Heart left ventricle (tissue), 16 donors: ENCODE measurements at places on chromosomes 6 and 20. TPM values are rescaled to one million over a fixed set of nuclear protein-coding genes. Genes with fewer than 3 reads are reported as not detected.

Gene PRRT1
- 0.87 TPM for total RNA-seq

Gene RAMACL
- 2.0 TPM for total RNA-seq

Gene PPIL6
- 3.4 TPM for total RNA-seq

Gene ULBP1
- 0.47 TPM for total RNA-seq

Gene C20orf202
- 0.32 TPM for total RNA-seq

GRCh38 chr20:46647469-46647868 lies 3.8 kb downstream of the SLC13A3 start:
- no peak overlapping the region for H3K4me3 ChIP-seq
- no peaks in the 10 kb centered on the region for H3K4me1 ChIP-seq
- H3K36me3 ChIP-seq, result no peaks in the 10 kb centered on the region
- DNase-seq, result no peak
- H3K27ac ChIP-seq, result no peak overlapping the region
- H3K27me3 ChIP-seq, result no peaks in the 10 kb centered on the region

GRCh38 chr20:45508068-45508886 lies 7.1 kb downstream of the SPINT3 start:
- peaks cover 2% of the 10 kb centered on the region for H3K27me3 ChIP-seq
- DNase-seq, result no peak
- H3K4me1 ChIP-seq, result no peaks in the 10 kb centered on the region
- no peak overlapping the region for H3K27ac ChIP-seq
- H3K36me3 ChIP-seq, result no peaks in the 10 kb centered on the region

DNA sequence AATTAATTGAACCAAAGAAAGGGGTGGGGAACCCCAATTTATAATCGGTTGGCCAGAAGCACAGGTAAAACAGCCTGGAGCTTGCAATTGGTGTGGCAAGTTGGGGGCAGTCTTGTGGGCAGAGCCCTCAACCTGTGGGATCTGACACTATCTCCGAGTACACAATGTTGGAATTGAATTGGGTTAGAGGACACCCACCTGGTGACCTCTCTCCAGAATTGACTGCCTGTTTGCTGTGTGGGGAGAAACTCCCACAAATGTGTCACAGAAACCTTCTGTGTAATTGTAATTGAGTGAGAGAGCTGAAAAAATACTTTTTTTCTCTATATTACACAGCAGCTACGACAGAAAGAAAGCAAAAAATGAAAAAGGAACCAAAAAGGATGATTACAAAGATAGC lies 53.0 kb upstream of the FAM83C start:
- H3K36me3 ChIP-seq, result peaks cover 67% of the 10 kb centered on the region
- no peaks in the 10 kb centered on the region for H3K27me3 ChIP-seq
- DNase-seq, result no peak
- peaks cover 12% of the 10 kb centered on the region for H3K4me1 ChIP-seq

DNA sequence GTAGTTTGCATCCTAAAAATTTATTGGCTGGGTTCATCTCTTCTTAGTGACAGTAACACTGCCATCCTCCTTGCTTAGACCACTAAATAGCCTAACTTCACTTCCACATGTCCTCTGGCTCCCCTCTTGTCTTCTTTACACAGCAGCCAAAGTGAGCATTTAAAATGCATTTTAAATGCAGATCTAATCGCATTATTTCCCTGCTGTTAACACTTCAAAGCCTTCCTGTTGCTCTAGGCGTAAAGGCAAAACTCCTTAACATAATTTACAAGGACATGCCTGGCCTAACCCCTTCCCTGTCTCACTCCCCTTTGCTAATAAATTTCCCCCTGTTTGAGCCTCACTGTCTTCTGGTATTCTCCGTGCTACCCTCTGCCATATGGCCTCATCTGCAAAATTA lies 26.5 kb downstream of the NKAIN2 start:
- no peaks in the 10 kb centered on the region for H3K36me3 ChIP-seq
- H3K27me3 ChIP-seq, result no peaks in the 10 kb centered on the region
- H3K4me3 ChIP-seq, result no peak overlapping the region

- H3K4me1 ChIP-seq, result peaks cover 3% of the 10 kb centered on the region
- no peak for DNase-seq
- no peak overlapping the region for H3K27ac ChIP-seq
- H3K27me3 ChIP-seq, result no peaks in the 10 kb centered on the region
Observed at GRCh38 chr20:62908971-62909791, 17.1 kb downstream of the DIDO1 start.

DNA sequence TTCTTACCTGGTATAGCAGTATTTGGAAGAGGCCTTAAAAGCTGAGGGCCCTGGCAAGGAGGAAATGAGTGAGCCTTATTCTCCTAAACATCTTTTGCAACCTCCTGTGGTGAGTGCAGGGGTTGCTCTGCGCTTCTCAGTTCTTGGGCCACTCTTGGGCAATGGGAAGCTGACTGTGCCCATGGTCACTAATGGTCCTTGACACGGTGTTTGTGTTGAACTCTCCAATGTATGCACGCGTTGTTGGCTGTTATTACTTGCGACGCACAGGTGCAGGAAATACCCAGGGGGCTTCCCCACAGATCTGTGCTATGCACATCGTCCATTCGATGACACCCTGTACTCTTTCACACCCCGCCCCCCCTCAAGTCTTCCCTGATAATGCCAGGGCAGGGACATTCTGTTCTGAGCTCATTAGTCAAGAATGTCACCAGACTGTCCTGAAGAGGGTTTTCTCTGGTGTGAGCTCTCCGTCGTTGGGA lies 79.7 kb downstream of the EDN1 start:
- DNase-seq, result no peak
- H3K27ac ChIP-seq, result no peak overlapping the region
- no peaks in the 10 kb centered on the region for H3K36me3 ChIP-seq
- H3K27me3 ChIP-seq, result no peaks in the 10 kb centered on the region
- H3K4me3 ChIP-seq, result no peak overlapping the region

DNA sequence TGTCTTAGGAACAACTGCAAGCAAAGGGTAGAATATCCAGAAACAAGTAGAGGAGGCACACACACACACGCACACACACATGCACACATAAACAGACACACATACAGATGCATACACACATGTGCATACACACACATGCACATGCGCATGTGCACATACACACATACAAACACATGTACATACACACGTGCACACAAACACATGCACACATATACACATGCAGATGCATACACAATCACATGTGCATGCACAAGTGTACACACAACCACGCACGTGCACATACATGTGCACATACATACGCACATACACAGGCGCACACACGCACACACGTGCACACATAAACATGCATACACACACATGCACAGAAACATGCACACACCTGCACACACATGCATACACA lies 206.5 kb upstream of the OPRM1 start:
- no peaks in the 10 kb centered on the region for H3K27me3 ChIP-seq
- no peaks in the 10 kb centered on the region for H3K36me3 ChIP-seq
- H3K27ac ChIP-seq, result no peak overlapping the region
- H3K4me1 ChIP-seq, result no peaks in the 10 kb centered on the region
